ENCODE measurements at places on chromosomes 1 and 21.

DNA sequence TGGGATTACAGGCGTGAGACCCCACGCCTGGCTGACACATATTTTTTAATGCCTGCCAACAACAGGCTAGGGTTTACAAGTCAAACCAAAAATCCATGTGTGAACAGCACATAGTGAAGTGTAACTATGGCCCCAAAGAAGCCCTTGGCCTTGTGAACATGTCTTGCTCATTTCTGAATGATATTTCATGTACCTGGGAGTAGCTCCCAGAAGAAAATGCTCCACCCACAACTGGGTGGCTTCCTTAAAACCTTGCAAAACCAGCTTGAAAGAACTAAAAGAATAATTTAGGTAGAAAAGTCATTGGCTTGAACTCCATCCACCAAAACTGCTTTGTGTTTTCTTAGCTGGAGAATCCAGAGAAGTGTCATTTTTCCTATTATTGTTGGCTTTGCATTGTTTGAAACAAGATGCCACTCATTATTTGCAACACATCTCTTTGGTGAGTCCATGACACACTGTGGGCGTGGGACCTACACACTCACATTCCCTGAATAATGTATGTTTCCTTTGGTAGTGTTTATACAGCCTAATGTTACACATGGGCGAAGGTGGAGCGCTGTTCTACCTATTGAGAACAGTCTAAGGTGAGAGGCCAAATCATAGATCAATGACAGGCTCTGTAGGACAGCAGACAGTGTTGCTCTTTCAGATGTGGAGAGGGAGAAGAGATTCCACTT, 28.5 kb upstream of the SDE2 start:
- DNase-seq = peak; percentile 29

DNA sequence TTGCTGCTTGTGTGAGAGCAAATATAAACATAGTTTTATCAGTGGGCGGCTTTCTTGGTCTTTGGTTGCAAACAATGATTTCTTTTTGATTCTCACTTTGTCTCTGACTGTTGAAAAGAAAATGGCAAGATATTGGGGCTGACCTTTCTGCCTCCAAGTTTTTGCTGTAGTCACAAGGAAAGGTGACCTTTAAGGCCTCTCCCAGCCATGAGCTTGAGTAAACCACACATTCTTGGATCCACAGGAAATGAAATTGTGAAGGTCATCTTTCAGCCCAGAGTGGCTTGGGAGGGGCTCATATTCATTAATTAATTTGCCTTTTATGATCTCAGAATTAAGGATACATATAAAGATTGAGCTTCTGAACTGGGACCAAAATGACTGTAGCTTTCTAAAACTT, 241.6 kb downstream of the BACH1 start:
- no peak for DNase-seq

DNA sequence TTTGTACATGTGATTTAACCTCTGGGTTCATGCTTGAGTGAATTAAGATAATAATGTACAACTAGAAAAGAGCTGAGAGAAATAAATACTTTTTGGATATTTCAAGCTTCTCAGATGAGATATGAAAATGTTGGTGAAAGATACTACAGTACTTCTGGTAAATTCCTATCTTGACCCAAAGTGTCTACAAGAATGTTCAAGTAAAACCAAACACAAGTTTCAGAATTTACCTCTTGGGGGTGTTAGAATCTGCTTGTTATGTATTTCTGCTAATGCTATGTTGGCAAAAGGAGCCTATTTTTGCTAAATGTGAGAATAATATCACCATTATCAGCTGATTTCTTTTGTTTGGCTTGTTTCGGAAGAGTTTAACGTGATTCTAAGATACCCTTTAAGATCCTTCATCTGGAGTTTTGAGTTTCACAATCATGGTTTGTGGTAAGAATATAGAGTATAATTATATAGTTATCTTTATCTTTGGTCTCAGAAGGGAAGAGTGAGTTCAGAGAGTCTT, 388.5 kb downstream of the LMO4 start:
- no peak for DNase-seq

DNA sequence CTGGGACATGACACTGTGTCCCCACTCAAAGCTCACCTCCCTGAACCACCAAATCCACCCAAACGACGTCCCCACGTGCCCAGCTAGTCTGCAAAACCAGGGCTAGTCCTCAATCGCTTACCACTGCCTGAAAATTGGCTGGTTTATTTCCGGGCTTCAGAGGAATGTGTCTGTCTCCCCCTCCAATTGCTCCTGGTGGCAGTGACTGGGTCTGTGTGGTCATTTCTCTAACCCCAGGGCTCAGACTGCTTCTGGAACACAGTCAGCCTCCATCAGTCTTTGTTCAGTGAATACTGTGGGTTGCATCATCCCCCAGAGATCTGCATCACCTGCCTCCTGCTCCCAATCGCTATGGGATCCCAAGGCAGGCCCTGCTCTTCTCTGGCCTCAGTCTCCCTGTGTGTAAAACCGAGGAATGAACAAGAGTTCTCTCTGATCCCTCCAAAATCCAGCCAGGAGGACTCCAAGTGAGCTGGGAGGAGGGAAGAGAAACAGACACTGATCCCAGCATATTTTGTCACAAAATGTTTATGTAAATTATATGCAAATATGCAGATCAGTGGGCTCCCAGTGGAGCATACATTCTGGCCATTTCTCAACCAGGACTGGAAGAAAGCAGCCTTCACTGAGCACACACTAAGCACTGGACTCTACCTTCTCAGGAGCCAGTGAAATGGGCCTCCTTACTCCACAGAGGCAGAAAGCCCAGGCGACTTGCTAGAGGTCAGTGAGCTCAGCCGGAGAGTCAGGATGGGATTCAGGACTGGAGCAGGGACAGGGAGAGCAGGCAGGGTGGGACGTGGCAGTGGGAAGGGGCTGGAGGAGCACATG, 20.9 kb downstream of the SDC3 start:
- no peak for DNase-seq

DNA sequence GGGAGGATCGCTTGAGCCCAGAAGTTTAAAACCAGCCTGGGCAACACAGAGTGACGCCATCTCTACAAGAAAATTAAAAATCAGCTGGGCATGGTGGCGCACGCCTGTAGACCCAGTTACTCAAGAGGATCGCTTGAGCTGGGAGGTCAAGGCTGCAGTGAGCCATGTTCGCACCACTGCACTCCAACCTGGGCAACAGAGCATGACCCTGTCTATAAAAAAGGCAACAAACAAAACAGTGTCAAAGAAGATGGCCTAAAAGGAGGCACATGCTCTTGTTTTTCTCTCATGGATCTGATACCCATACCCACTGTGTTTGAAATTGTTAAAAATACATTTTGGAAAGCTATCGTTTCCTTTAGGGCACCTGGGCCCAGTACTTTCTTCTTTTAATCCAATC, 191.7 kb downstream of the SLC45A1 start:
- no peak for DNase-seq

- no peak for DNase-seq
Measured at GRCh38 chr21:25959799-25960198, 210.8 kb downstream of the APP start.

GRCh38 chr1:12434686-12435085, 183.3 kb downstream of the DHRS3 start:
- no peak for DNase-seq

DNA sequence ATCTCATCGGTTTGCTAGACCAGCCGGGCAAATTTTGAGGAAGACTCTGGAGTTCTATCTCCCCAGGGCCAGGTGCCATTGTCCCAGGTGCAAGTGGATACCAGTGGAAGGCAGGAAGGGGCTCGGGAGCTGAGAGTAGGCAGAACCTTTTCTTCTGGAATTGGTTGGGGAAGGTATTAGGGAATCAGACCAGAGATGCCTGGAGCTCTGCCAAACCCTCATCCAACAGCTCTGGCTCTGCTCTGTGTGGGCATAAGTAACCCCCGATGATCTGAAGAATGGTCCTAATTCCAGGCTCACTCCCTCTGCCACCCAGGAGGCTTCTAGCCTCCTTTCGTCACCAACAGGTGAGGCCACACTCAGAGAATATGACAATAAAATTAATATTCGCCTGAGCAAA, 69.9 kb downstream of the PGBD5 start:
- no peak for DNase-seq

- DNase-seq = no peak
Measured at GRCh38 chr1:24286246-24287010, 32.7 kb upstream of the GRHL3 start.

GRCh38 chr1:219434923-219435297, 178.0 kb downstream of the ZC3H11B start:
- no peak for DNase-seq

GRCh38 chr1:85224734-85225623, 24.2 kb upstream of the SYDE2 start:
- DNase-seq = no peak
